Naive thymus-derived CD4-positive, alpha-beta T cell (primary cell): ENCODE measurements at places on chromosomes 6 and 20.
A peak's percentile ranks its signal among the peaks of the same experiment; 100 is the strongest.

DNA sequence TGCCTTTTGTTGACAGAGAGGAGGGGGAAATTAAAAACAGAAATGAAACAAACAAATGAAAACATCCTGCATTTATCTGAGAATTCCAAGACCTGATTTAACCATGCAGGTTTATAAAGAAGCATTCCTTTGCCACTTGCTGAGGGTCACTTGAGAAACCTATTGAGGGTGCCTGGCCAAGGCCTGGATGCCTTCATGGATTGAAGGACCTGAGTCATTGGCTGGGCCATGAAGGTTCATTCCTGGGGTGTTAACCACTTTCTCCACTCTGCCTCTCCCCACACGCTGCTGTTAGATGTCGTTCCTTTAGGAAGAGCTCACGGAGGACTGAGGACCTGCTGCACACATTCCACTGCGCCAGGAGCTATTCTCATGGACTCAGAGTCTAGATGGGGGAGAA is 49.7 kb downstream of the DAAM2 start:
- DNase-seq: no peak

GRCh38 chr6:85561750-85562357 is 31.8 kb downstream of the SNX14 start:
- DNase-seq: no peak

DNA sequence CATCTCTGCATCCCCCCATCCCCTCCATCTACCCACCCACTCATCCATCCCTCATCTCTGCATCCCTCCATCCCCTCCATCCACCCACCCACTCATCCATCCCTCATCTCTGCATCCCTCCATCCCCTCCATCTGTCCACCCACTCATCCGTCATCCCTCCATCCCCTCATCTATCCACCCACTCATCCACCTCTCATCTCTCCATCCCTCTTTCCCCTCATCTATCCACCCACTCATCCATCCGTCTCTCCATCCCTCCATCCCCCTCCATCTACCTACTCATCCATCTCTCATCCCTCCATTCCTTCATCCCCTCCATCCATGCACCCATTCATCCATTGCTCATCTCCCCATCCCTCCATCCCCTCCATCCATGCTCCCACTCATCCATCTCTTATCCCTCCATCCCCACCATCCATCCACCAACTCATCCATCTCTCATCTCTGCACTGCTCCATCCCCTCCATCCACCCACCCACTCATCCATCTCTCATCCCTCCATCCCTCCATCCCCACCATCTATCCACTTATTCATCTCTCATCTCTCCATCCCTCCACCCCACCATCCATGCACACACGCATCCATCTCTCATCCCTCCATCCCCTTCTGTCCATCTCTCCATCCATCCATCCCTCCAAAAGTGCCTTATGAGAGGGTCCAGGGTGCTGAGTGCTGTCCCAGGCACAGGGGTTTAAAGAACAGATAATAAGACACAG is 51.4 kb downstream of the WDR27 start:
- DNase-seq: no peak

GRCh38 chr6:150897400-150897943 is 32.0 kb downstream of the MTHFD1L start:
- no peak for DNase-seq

DNA sequence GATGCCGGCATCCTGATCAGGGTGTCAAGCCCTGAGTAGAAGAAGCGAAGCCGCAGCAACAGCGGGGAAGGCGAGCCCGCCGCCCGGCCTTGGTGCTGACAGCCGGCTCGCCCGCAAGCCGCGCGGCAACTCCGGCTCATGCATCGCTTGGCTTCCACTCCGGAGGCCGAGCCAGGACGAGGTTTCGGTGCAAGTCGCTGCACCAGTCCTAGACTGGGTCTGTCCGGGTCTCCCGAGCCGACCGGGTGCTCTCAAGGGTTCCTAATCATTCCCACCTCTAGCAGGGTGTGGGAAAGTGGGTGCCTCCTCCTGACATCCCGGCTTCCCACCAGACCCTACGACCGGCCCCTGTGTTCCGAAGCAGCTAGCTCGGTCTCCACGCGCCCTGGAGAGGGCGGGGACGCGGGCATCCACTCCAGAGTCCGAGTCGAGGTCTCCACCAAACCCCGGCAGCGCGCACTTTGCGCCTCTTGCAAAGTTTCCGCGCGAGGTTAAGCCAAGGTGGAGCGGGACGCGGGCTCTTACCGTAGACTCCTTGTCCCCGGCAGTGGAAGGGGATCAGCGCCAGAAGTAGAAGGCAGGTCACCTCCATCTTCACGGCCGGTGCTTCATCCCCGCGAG is 1.4 kb downstream of the MDGA1 start:
- no peak for DNase-seq

- no peak for DNase-seq
Measured at GRCh38 chr6:21049148-21049547, 514.9 kb downstream of the CDKAL1 start.

GRCh38 chr6:31621991-31622390 is 1.5 kb downstream of the PRRC2A start:
- no peak for DNase-seq

- DNase-seq: peak; percentile 78
Measured at GRCh38 chr6:90266905-90267621, 29.6 kb downstream of the BACH2 start.

DNA sequence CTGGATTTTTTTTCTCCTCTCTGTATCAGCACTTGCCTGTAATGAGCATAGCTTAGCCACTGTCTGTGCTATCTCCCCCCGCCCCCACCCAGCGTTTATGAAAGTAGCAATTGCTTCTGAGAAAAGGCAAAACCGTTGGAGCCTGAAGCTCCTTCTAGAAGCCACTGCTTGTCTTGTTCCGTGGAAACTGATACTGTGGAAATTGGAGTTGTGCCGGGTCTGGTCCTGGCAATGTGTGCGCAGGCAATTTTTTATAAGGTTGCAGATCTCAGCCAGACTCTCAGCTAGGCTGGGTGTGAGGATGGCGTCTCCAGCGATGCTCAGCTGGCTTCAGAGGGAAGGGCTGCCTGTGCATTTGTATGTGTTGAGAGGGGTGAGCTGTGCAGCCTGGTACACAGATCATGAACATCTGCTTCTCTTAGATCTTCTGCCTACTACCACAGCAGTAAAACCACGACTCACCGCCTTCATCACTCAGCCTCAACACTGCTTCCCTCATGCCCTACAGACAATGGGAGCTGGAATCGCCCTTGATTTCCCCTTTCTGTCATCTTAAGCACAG is 72.4 kb upstream of the GTSF1L start:
- no peak for DNase-seq

DNA sequence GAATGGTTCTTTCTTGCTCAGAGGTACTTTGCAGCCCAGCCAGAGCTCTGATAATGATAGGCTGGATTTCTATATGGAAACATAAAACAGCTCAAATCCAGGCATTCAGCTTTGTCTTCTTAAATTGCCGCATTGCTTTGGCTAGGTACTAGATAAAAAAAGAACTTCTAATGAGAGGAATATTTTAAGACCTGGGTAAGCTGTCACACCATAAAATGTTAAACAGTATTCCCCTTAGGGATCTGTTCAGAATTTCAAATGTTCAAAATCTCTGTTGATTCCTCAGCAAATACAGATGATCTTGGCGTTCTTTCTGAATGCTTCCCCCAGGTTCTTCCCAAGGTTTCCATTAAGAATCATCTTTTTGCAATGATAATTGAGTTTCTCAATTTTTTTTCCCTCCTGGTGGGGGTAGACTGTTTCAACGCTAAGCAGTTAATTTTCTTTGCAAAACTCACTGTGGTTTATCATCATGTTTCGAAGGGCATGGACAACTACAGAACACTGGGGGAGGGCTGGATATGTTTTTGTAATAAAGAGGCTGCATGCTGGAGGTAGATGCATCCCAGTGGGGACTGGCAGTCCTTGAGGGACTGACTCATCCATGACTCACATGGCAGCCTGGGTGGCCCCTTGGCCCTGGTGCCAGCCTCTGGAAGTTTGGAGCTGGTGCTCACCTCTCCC is 31.0 kb downstream of the TIAM2 start:
- no peak for DNase-seq

- DNase-seq: no peak
Measured at GRCh38 chr6:93036835-93037234, 382.5 kb downstream of the EPHA7 start.

DNA sequence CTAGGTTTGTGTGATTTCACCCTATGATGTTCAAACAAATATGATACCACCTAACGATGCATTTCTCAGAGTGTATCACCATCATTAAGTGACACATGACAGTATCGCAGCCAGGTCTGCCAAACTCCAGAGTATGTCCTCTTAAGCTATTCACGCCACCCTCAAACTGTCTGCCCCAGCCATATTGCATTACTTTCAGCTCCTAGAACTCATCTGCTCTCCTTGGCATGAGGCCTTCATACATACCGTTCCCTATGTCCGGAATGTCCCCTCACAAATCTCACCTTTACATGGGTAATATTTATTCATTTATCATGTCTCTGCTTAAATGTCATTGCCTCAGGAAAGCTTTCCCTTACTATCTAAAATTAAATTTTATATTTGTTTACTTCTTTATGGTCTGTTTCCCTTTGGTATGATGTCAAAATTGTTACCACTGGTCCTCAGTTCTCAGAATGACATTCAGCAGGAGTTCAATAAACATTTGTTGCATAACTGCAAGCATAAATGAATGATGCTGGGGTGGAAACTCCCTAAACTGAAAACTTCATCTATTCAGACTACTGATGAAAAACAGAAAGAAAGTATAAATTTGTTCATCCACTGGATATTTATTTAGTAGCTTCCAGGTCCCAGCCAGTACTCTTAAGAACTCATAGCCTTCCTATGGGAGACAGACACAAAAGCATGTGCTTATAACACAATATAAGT is 3.2 kb downstream of the SESN1 start:
- no peak for DNase-seq

DNA sequence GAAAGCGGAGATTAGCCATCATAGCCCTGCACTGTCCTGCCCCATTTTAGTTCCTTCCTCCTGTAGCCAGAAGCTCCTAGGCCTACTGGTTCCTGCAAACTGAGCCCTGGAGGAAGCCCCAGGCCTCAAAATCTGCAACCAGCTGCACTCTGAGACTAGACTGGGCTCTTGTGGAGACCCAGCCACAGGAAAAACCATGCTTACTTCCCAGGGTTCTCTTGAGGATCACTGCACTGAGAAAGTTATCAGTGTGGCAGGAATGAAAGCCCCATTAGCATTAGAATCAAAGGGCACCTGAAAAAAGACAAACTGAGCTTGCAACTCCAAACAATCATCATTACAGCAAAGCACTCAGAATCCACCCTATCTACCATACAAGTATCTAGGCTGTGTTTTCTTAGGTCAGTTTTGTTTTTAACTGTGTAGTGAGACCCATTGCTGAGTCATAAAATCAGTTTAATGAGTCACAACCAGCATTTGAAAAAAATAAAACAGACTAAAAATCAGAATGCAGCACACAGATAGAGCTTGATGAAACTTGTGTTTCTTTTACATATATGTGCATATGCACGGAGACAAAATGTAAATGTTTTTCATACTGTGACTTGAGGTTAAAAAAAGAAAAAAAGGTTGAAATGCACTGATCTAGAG is 91.0 kb downstream of the UNC5CL start:
- DNase-seq: no peak

DNA sequence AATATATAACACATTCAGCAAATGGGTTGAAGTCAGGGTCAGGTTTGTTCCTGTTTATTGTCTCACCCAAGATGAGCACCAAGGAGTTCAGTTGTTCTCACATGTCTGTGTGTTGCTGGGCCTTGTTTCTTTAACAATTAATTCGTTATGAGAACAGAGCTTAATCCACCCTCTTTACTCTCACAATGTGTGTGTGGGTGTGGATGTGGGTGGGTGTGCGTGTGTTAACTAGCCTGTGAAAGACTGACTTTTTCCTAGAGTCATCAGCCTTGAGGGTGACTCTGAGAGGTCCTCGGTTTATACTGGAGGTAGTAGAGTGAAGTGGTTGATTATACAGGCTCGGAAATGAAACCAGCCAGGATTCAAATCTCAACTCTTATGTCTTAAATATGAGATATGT is 672.1 kb downstream of the MAFB start:
- DNase-seq: no peak

GRCh38 chr6:40778196-40778595 is 191.0 kb upstream of the LRFN2 start:
- DNase-seq: no peak

GRCh38 chr6:89583559-89583958 is 55.0 kb downstream of the LYRM2 start:
- DNase-seq: no peak

DNA sequence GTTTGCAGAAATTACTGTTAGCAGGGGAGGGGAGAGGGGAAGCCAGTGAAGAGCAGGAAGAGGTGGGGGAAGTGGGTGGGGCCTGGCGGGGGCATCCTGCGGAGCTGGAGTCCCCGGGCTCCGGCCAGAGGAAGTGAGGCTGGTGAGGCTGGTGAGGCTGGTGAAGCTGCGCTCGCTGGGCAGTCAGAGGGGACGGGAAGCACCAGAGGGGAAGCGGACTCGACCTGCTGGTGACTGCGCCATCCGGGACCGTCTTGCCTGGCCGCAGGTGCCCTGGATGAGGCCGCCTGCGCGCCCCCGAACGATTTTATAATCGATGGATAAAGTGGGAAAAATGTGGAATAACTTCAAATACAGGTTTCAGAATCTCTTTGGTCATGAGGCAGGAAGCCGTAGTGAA is 635.3 kb upstream of the MARCKS start:
- DNase-seq: no peak

DNA sequence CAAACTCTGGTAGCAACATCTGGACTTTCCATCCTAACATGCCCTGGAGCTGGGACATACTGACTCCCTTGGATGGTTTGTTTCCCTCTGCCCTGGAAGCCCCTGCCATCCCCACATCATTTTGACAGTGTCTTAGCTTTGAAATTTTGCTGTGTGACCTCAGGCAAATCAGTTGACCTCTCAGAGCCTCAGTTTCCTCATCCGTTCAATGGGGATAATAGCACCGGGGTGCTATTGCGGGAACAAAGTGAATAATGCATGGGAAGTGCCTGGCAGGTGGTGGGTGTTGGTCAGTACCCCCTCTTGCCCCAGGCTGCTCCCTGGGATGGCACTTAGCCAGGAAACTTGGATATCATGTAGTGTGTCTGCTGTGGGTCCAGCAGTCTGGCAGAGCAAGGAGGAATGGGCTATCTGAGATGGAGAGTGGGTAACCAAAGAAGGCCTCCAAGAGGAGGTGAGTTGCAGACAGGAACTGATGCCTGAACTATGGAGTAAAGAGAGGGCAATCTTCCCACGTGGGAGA is 88.6 kb downstream of the MRPL14 start:
- no peak for DNase-seq

DNA sequence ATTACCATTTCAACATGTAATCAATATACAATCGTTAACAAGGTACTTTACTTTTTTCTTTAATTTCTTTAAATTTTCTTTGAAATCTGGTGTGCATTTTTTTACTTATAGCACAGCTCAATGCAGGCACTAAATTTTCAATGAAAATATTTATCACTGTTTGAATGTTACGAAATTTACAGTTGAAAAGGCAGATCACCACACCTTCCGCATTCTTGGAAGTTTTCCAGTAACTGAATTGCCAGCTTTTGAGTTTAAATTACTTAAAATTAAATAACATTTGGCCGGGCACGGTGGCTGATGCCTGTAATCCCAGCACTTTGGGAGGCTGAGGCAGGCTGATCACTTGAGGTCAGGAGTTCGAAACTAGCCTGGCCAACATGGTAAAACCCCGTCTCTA is 309.9 kb downstream of the BMP7 start:
- no peak for DNase-seq
